Activated naive CD8-positive, alpha-beta T cell treated with anti-CD3 and anti-CD28 coated beads, Interleukin-2, amount 50 U/mL, for 16 hours (primary cell): ENCODE measurements at places on chromosomes 6 and 20.

DNA sequence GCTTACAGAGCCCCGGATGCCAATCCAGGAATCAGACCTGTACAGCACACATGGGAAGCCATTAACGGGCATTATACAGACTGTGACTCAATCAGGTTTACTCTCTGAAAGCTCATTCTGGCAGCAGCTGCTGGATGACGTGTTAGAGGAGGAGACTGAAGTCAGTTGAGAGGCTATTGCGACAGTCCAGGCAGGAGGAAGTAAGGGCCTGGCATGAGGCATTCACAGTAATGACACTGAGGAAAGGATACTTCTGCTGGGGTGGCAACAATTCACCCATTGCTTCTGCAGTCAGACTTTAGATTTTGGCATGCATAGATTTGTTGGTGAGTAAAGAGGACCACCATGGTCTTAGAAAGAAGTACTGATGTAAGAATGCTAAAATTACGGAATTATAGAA, 151.0 kb upstream of the HEY2 start:
- DNase-seq = no peak

DNA sequence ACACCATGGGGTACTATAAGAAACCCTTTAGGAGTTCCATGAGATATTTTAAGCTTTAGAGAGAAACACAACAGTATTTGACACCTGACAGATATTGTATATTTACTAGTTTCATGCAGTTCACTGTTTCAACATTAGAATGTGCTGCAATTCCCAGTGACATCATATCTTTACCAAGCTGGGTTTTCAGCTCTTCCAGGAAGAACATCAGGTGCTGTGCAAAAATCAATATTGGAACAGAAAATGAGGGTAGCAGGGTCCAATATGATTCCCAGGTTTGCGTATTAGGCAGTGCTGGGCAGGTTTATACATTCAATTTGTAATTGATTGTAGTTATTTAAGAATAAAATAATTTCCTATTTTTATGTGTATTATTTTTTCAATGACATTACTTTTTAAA, 500.0 kb upstream of the EPHA7 start:
- no peak for DNase-seq

- DNase-seq = no peak
Measured at GRCh38 chr6:31900917-31901414, 920 bp downstream of the ZBTB12 start.

GRCh38 chr20:24574307-24574706, 104.9 kb downstream of the SYNDIG1 start:
- no peak for DNase-seq

DNA sequence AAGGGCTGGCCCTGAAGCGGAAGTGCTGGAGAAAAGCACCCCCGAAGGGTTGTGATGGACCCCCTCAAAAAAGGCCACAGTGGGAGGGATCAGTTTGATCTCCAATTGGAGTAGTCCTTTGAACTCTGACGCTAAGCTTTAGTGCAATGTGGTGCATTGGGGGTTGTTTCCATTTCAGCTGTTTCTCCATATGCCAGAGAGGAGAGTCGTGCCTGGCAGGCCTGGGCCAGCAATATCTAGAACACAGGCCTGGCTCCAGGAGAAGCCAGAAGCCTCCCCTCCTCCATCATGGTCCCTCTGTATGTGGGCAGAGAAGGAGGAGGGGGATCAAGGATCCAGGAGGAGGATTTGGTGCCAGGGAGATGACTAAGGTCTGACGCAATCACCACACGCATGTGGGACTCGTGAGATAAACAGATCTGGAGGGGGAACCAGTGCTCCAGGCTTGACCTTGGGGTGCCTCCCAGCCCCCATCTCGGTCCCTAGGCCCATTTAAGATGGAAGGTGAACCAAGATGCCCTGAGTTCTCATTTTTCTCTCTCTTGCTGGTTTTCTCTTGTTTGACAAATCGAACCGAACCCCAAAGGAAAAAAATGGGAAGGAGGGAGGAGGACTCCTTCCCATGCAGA, 517.4 kb upstream of the JARID2 start:
- no peak for DNase-seq

DNA sequence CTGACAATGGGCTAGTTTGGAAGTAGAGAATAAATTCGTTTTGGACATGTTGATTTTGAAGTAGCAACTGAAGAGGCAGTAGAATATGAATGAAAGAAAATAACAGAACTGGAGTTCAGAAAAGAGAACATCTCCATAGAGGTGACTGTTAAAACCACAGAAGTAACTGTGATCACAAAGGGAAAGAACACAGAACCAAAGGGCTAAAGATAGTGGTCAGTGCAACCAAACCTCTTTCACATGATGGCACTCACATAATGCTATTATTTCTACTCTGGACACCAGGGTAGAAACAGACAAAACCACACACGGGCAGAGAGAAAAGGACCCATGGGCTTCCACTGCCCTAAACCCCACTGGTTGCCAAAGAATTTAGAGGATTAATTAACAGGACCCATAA, 58.5 kb downstream of the CDK19 start:
- no peak for DNase-seq

- DNase-seq = no peak
Measured at GRCh38 chr20:49853640-49854039, 41.0 kb downstream of the SLC9A8 start.

DNA sequence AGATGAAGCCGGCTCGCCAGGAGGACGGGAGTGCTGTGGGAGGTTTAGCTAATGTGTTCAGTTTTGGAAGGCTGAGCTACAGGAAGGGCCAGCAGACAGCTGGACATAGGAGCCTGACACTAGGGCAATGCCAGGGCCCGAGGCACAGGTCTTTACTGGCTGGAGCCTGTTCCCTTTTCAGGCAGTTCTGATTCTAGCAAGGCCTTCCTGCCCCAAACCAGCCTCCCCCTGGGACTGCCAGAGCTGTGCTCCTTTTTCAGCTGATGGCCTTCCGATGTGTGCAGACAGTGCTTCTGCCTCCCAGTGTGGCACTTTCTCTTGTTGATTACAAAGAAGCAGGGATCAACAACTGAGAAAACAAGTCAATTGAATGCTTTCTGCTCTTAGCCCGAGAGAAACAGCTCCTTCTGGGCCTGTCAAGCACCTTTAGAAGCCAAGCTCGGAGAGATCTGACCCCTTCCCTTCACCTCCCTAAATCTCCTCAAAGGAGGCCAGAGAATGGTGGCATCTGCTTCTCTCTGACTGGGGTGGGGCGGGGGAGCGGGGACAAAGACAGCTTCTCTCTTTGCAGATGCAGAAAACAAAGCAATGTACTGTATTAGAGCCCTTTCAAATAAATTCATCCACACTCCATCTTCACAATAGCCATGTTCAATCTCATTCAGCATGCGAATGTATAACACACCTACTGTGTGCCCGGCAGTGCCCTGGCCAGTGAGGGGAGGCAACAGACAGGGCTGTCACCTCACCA, 63.2 kb downstream of the RAB44 start:
- no peak for DNase-seq

DNA sequence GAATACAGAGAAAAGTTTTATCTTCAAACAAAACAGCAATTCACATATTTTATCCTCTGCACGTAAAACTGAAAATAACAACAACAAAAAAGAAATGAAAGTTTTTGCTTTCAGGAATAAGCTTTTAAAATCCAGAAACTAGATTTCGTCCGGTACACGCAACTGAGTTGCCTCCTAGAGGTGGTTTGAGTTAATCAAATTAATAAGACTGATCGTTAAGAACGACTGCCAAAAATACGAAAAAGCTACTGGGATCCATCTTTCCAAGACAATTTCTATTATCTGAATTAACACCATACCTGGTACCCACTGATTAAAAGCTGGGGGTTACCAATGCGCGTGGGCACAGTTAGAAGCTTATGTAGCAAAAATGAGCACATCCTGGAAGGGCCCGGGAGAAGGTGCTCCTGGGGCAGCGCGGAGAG, 669 bp downstream of the PDCD2 start:
- DNase-seq = no peak

GRCh38 chr6:165119231-165120020, 190.0 kb downstream of the C6orf118 start:
- DNase-seq = no peak

DNA sequence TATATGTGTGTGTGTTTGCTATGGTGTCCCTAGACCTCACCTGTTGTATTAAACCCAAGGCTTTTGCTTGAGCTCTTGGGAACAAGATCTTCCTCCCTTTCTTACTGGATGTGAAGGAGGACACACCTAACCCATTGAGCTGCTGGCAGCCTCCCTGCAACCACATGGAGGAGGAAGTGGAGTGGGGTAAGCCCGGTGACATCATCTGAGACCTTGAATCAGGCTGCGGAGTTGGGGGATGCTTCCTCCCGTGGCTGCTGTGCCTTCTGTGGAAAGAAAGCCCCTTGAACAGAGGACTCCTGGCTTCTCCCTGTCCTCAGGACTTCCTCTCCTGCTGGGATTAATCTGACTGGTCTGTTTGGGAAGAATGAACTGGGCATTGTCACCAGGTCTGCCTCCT, 3.3 kb downstream of the CST11 start:
- DNase-seq = no peak

DNA sequence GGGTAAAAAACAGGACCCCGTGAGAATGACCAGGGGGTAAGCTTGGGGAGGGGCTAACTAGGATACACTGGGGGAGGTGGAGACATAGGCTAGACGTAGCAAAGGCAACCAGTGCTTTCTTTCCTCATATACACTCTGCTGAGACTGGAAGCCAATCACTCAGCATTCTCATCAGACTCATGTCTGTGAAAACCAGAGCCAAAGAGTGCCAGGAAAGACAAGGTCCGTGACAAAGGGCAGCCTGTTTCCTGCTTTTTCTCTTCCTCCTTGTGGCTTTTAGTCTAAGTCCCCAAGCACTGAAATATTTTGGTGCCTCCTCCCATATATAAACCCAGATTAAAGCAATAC, 97.9 kb upstream of the NEDD9 start:
- no peak for DNase-seq

DNA sequence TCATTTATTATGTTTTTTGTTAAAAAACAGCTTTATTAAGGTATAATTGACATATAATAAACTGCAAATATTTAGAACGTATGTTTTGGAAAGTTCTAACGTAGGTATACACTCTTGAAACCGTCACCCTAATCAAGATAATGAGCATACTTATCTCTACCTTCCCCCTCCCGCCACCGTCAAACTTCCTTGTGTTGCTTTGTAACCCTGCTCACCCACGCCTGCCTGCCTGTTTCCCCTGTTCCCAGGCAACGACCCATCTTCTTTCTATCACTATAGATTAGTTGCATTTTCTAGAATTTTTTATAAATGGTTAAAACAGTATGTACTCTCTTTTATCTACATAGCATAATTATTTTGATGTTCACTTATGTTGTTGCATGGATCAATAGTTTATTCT, 33.5 kb upstream of the GCLC start:
- no peak for DNase-seq

DNA sequence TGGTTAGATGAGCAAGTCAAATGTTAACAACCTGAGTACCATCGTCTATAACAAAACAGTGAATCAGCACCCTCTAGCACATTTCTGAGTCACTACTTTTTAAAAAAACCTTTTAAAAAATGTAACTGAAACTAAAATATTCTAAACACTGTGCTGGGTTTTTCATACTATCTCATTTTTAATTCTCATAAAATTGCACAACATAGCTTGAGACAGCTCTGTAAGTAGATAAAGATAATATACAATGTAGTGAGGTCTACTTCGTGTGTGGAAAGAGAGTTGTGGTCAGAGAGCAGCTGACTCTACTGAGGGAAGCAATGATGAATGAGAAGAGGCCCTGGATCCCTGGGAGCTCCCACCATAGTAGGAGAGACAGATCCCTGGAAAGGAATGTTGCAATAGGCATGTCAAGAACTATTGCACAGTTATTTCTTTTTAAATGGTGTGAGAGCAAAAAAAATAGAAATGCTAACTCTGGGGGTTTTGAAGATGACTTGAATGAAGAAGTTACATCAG, 13.6 kb upstream of the CALHM6 start:
- DNase-seq = no peak

GRCh38 chr6:136775548-136775947, 16.7 kb downstream of the MAP3K5 start:
- no peak for DNase-seq

- DNase-seq = no peak
Measured at GRCh38 chr6:139608466-139609261, 234.2 kb upstream of the CITED2 start.

DNA sequence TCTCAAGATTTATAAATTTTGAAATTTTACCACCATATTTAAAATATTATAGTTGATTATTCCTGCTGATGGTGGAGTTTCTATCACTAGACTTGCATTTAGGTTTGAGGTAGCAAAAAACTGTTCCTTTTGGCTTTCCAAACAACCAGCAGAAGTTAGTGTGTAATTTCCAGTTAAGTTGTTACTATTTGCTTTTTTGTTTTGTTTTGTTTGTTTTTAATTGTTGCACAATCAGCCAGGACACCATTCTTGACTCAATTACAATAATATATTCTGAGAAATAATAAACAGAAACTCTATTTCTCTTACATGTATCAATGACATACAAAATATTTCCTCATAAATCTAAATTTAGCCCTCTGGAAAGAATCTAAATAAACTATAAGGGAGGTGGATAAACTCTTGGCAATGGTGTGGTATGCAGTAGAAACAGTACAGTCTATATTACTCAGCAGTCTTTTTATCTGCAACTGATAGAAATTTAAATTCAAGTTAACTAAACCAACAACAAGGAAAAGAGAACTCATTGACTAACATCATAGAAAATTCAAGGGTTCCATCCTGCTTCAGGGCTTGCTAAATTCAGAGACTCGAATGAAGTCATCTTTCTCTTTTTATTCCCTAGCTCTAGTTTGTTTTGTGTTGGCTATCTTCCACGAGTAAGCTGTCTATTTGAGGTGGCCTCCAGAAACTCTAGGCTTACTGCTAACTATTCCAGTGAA, 19.4 kb upstream of the COL19A1 start:
- no peak for DNase-seq

- DNase-seq = no peak
Measured at GRCh38 chr20:48674461-48674860, 153.3 kb downstream of the PREX1 start.

DNA sequence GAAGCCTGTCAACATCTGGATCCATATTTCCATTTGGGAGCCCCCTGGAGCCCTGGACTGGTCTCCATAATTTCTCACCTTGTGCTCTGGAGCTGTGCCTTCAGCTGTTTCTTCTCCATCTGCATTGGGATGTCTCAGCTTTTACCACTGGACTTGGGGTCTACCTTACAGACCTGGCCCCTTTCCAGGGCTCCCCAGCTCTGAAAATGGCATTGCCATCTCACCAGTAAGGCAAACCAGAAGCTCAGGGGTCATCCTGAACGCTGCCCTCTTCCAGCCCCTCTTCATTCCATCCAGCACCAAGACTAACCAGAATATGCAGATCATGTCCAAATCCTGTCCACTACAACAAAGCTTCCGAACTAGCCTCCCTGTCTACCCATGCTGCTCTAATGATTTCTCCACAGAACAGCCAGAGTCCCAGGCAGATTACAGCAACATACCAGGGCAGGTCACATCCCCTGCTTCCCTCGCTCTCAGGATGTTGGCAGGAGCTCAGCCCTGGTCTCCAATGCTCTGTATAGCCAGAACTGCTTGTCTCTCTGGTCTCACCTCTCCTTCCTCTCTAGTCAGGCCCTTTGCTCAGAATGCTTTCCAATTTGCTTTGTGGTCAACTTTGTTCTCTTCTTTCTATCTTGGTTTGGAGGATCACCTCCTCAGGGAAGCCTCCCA, 17.7 kb upstream of the NNAT start:
- no peak for DNase-seq
